ENCODE measurements at places on chromosomes 12 and 14. TPM values are rescaled to one million over a fixed set of nuclear protein-coding genes. Genes with fewer than 3 reads are reported as not detected.

KRT72 gene
- total RNA-seq = not detected

CLEC4C gene
- total RNA-seq = not detected

GRCh38 chr14:80213602-80214001 is 2.3 kb upstream of the DIO2 start:
- DNase-seq = peak; percentile 60

LALBA gene
- total RNA-seq = not detected

DNA sequence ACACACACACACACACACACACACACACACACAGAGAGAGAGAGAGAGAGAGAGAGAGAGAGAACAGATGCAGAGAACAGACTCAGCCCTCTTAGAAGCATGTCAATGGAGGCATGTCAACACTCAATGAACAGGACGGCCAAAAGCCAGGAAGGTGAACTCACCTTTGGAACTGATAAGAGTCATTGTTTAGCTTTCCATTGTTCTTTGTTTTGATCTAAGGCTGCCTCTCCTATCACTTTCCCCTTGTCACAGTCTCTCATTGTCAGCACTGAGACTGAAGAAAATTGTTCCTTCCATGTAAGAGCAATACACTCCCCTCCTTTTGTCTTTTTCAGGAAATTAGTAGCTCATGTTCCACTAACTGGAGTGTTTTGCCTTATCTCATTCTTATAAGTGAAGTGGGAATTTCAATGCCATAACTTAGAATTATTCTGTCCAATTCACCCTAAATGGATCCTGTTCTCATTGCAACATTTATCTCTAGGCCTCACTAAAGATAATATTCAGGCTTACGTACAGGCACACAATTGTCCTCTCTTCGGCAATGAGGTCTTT is 218.0 kb downstream of the DUSP6 start:
- DNase-seq = no peak

DNA sequence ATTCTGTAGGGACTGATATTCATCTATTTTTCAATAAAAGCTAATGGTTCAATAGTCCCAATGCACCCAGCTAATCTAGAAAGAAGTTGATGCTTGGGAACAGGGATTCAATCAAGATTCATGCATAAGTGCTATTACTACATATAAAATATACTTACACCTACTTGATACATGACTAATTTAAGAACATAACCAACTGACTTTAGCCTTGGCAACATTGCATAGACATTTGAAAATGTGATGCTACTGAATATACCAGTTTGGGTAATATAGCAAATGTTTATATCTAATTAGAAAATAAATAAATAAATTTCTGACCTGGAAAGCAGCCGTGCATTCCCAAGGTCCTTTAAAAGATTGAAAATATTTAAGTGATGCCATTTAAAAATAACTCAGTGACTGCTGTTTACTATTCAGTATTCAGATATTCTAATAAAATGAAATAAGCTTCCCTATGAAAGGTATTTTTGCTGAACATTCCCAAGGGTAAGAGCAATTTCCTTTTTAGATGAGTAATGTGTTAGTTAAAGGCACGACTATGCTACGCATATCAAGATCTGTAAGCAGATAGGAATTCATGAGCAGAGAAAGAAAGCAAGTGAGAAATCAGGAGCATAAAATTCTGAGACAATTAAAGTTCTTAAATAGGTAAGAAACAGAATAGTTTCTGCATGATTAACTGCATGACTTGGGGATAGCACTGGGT is 160.6 kb upstream of the SYT1 start:
- DNase-seq = peak; percentile 90

DNA sequence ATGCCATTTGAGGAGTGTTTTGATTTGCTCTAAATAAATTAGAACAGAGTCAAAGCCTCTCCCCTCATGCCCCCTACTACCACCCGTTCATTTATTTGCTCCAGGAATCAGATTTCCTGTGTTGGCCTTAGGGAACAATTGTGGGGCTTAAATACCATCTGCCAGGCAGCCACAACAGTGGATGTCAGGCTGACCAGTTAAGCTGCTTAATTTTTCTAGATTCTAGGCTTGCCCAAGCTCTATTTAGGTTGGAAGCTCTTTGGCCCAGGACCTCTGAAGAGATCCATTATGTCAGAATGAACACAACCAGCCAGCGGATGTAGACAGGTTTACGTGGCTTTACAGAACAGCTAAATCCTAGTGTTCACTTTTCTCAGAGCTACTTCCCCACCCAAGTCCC is 1.0 kb upstream of the TIMELESS start:
- no peak for DNase-seq

GRCh38 chr14:58979325-58979724 is 209.1 kb upstream of the DAAM1 start:
- DNase-seq = no peak

DNA sequence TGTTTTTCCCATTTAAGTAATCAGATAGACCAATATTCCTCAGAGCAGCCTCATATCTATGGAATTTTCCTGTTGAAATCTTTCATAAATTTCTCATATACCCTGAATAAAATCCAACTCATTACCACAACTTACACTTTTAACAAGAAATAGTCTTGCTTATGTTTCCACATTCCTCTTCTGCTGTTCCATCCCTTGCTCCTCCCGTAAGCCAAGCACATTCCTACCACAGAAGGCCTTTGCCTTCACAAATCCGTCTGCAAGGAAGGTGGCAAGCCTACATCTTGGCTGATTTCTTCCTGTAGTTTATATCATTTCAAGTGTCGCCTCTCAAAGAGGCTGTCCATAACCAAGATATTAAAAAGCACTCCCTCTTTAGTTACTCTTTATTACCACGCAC is 127.7 kb downstream of the C12orf50 start:
- peak; percentile 1 for DNase-seq

CRACR2A gene
- 29.8 TPM for total RNA-seq
